ENCODE measurements at places on chromosomes 7 and 10. TPM values are rescaled to one million over a fixed set of nuclear protein-coding genes. Genes with fewer than 3 reads are reported as not detected.

DNA sequence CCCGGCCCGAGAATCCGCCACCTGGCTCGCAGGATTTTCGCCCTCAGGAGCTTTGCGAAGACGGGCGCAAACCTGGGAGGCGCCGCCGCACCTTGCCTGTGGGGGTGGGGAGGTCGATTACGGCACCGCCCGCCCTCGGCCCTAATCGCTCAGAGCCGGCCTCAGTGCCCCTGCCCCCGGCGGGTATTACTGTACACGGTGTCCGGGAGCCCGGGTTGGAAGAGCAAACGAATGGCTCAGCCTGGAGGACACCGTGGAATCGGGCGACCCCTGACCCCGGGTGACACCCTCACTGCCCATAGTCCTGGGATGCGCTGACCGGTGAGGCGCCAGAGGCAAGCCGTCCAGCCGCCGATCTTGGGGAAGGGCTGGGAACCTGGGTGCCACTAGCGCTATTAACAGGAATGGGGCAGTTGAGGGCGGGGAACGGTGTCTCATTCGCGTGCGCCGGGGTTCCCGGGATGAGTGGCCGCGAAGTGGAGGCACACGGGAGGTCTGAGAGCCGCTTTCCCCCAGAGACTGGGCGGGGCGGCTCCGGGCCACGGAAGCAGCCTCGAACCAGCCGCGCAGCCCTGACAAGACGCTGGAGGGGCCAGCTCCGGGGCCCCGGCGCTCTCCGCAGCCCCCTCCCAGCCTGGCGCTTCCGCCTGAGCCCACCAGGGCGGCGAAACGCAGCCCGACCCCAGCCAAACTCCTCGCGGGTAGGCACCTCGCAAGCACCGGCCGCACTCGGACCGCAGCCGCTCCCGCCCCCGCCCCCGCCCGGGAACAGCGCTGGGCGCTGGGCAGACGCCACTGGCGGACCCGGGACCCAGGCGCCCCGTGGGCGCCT is 167.5 kb downstream of the NRF1 start:
- peak; percentile 69 for DNase-seq

- DNase-seq = no peak
Measured at GRCh38 chr10:86586516-86586915, 64.9 kb upstream of the WAPL start.

- no peak for DNase-seq
Measured at GRCh38 chr10:91105269-91105668, 115.2 kb upstream of the PCGF5 start.

DNA sequence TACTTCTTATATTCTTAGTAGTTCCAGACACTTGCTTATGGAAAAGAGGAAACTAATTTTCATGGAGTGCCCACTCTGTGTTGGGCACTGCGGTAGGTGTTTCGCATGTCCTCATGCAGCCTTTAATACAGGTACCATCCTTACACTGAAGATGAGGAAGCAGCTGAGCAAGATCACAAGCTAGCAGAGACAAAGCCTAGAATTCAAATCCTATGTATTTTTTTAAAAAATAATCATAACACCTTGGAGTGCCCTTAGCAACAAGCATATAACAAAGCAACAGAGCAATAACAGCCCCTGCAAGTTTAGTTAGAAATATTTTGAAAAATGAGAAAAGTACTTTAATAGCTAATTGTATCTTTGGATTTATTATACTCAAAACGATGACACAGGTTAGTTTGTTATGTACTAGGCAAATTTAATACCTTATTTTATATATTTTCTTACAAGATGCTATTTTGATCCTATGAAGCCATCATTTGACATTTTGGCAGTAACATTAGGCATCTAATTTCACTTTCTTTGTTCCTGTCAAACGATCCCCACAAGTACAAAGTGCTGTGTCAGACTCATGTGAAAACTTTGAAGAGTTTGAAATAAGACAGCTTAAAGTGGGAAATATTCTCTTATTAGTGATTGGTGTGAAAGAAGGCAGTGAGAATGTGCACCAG is 245.8 kb downstream of the CDK14 start:
- DNase-seq = no peak

GRCh38 chr7:96320442-96320841 is 1.5 kb downstream of the SLC25A13 start:
- no peak for DNase-seq

DNA sequence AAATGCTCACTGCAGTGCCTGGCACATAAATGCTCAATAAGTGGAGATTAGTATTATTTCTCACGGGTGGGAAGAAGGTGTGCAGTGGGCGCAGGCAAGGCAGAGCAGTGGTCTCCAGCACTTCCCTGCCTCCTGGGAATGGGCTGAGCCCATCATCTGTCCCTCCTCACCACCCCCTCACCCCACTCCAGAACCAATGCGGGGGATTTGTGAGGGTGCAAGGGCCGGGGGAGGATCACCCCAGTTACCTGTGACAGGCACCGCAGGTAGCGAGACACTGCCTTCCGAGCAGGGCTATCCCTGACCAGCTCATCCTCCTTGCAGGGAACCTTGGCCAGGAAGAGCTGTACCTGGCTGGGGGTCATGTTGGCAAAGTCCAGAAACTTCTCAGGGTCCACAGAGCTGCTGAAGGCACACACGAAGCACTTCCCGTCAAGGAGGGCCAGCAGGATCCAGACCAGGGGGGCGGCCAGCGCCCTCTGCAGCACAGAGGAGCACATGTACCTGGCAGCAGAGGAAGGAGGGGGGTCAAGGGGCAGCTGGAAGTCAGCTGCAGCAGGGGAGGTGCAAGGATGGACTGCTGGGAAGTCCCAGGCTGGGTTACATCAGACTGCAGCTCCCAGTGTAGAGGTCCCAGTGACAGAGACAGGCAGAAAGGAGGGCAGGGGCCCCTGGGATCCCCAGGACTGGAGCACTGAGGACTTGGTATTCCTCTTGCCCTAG is 2.8 kb downstream of the CALHM3 start:
- no peak for DNase-seq

DNA sequence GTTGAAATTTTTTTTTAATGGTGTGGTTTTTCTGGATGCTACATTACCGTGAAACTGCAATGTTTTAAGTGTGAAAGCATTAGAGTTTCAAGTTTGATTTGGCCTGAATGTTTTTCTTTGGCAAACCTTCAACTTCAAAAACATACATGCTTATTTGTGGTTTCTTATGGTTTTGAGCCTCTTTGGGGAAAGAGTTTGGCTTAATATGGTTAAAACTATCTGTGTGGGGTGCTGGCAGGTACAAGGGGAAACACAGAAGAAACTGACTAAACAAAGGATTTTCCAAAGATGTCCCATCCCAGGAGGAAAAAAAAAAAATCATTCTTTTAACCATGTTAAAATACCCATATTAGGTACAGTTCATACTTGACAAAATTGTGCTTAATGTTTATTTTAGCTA is 121.1 kb downstream of the HGF start:
- DNase-seq = no peak

GRCh38 chr10:9811601-9812000 is 1206.1 kb upstream of the CELF2 start:
- no peak for DNase-seq

DNA sequence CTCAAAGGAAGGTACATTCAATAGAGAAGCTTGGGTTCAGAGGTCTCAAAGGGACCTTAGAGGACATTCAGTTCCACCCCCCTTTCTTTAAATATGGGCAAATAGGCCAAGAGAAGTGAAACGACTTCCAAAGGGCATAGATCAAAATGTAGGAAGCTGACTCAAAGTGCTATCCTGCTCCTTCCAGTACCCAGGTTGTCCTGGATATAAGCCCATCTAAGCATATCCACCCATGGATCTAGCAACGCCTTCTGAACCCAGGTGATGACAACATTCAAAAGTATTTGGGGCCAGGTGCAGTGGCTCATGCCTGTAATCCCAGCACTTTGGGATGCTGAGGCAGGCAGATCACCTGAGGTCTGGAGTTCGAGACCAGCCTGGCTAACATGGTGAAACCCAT is 5.3 kb downstream of the ATXN7L1 start:
- no peak for DNase-seq

GRCh38 chr10:7956508-7956907 is 98.0 kb upstream of the GATA3 start:
- no peak for DNase-seq

GRCh38 chr7:74129887-74130286 is 44.3 kb upstream of the EIF4H start:
- DNase-seq = no peak

DNA sequence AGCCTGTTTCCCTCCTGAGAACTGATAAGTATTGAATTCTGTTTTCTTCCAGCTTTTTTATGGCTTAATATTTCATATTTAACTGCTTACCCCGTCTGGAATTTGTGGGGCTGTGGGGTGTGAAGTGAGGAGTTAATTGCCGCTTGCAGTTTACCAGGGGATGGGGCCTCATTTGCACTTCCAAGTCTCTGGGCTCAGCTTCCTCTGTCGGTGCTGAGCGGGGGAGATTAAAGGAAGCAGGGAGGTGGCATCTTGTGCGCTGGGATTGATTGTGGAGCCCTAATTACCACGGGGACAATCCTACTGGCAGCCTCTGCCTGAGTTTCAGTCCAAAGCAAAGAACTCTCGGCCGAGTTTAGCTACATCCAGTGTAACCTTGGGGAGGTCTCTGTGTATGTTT is 33.4 kb downstream of the ELFN1 start:
- no peak for DNase-seq

DNA sequence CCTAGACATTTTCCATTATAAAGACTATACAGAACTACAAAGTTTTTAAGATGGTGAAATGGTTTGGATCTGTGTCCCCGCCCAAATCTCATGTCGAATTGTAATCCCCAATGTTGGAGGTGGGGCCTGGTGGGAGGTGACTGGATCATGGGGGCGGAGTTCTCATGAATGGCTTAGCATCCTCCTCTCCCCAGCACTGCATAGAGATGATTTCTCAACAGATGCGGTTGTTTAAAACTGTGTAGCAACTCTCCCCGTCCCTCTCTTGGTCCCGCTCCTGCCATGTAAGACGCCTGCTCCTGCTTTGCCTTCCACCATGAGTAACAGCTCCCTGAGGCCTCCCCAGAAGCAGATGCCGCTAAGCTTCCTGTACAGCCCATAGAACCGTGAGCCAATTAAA is 1.6 kb downstream of the FAM133B start:
- no peak for DNase-seq

DNA sequence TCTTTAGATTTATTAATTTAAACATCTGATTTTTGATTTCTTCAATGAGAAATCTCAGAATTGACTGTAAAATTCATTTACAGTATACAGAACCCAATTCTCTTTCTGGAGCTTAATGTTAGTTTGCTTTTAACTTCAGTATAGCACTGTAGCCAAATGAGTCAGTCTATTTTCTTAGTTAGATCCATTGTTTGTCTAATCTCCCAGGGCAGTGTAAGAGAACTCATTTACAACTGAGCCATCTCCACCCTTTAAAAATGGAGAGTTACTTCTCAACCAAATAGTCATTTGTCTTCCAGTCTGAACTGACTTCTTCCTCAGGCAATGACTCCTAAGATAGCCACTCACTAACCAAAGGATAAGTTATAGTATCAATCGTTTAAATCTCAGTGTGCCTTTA is 3.0 kb upstream of the WNT2 start:
- no peak for DNase-seq

GRCh38 chr10:112605063-112605462 is 158.0 kb downstream of the VTI1A start:
- no peak for DNase-seq

DNA sequence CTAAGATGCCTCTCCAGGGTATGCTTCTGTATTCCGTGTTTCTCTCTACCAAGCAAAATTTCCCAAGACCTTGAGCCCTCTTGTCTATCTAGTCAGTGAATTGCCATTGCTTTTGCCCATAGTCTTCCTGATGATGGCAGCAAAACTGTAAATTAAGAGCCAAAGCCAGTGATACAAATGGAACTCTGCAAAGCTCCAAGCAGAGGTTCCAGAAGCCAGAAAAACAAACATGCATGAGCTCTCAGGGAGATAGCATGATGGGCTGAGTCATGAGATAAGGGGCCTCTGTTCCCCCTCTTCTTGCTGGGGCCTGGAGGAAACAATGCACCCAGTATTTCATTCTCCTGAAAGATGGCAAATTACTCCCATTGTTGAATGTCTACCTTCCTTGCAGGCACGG is 24.7 kb downstream of the LSMEM1 start:
- no peak for DNase-seq

DNA sequence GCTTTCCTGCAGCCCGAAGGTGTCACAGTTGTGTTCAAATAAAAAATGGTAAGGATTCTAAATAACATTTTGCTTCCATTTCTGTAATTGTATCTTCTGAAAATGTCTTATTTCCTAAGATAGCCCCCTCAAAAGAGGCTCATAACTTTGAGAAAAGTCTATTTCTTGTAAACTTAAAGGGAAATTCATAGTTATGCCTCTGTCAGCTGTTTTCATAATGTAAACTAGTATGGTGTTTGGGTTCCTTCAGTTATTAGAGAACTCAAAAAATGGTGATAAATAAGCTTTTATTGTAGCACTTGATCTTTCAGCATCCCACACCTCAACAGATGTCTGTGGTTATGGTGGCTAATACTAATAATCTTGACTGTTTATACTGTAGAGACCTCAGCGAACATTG is 57.1 kb downstream of the KLHDC10 start:
- no peak for DNase-seq

GRCh38 chr7:92071032-92071431 is 63.2 kb downstream of the CYP51A1 start:
- DNase-seq = no peak

GRCh38 chr7:99002148-99002826 is 124.0 kb downstream of the TRRAP start:
- no peak for DNase-seq

- DNase-seq = no peak
Measured at GRCh38 chr10:97719602-97720001, 6.1 kb downstream of the MARVELD1 start.

DNA sequence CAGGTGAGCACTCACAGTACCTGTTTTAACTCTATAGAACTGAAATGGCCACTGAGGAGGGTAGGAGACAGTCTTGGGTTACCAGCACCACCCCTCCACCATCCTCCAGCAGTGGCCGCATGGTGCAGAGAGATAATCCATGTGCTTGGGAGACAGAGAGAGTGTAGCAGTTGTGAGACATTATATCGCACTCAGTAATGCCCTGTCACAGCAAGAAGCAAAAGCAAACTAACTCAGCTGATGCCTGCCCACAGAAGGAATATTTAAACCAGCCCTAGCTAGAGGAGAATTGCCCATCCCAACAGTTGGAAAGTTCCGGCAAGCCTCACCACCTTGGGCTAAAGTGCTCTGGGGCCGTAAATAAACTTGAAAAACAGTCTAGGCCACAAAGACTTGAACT is 58.8 kb upstream of the HBP1 start:
- no peak for DNase-seq

- DNase-seq = no peak
Measured at GRCh38 chr7:36281945-36282717, 107.5 kb upstream of the ANLN start.

The KCNIP2 gene
- total RNA-seq = 30.0 TPM

The SYNPO2L gene
- 0.42 TPM for total RNA-seq

The ANKRD1 gene
- total RNA-seq = not detected

The PTN gene
- 40.0 TPM for total RNA-seq

The LIPN gene
- total RNA-seq = not detected

The IDI2 gene
- not detected for total RNA-seq

The LGI1 gene
- total RNA-seq = 174 TPM

The DRGX gene
- total RNA-seq = 65.2 TPM

The KCP gene
- 2.2 TPM for total RNA-seq

The CYP26C1 gene
- total RNA-seq = 0.10 TPM
